M059J (cell line): ENCODE measurements at places on chromosomes 5 and 9.

DNA sequence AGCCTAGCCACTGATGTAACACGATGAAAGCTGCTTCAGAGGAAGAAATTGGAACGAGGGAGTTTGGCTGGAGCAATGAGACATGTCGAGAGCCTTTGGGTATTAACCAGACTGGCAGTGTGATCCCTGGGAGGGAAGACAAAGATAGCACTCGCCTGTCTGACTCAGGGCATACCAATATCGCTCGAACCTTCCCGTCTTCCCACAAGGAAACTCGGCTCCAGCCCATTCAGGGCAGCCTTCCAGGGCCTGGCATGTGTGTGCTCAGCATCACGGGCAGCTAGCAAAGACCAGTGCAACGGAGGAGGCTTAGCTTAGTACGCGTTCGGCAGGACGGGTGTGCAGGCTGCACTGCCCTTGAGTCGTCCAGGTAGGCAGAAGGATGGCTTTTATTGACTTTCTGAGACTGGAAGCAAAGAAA, 356.9 kb upstream of the WWC1 start:
- peak; percentile 97 for DNase-seq

- DNase-seq = no peak
Measured at GRCh38 chr9:137167277-137167746, 2.5 kb downstream of the LRRC26 start.

DNA sequence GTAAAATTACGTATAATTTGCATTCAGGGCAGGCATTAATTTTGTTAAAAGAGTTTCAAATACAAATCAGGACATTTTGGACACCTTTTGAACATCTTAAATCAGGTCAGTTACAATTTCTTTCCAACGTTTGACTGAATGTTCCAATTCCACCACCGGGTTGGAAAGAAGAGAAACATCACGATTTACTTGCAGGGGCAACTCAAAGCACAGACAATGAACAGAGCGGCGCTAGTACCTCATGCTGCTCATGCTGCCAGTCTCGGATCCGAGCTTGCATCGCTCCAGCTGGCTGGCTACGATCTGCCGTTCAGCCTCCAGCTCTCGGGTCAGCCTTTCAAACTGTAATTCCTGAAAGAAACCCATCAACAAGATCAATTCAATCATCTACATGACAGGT, 339.5 kb downstream of the CTNND2 start:
- no peak for DNase-seq

- DNase-seq = no peak
Measured at GRCh38 chr9:136014924-136015633, 53.9 kb upstream of the UBAC1 start.

GRCh38 chr5:125829349-125829748, 593.9 kb upstream of the GRAMD2B start:
- no peak for DNase-seq

GRCh38 chr5:60355181-60355580, 344.8 kb downstream of the DEPDC1B start:
- no peak for DNase-seq

- DNase-seq = peak; percentile 87
Measured at GRCh38 chr9:116501871-116502270, 185.2 kb upstream of the TRIM32 start.

DNA sequence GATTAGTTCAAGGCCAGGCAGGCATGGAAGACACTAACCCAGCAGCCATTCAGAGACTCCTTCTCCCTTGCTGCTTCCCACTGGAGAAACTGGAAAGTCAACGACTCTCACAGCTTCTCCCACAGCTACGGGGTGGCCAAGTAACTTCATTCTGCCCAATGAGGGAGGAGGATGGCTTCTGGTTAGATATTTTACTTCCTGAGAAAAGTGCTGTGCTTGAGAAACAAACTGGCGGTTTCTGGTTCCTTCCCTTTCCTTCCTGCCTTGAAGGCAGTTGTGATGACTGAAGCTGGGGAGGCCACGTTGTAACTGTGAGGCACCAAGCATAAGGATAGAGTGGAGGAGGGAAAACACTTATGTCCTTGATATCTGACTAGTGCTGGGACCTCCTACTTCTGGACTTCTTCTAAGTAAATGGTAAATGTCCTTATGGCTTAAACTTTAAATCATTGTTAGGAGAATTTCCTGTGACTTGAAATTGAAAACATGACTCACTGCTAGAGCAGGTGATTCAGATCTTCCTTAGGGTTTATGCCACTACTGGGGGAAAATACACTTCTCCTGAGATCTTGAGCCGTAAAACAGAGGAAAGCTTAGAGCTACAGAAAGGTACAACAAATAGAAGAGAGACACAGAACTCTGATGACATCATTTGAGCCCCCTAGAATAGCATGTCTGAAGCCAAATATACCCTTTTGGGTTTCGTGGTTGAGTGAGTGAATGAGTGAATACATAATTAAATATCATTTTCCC, 3.1 kb upstream of the GNPDA1 start:
- DNase-seq = peak; percentile 82

GRCh38 chr9:116958881-116959280, 271.8 kb downstream of the TRIM32 start:
- no peak for DNase-seq

GRCh38 chr5:74378464-74378863, 262.1 kb downstream of the ENC1 start:
- no peak for DNase-seq

DNA sequence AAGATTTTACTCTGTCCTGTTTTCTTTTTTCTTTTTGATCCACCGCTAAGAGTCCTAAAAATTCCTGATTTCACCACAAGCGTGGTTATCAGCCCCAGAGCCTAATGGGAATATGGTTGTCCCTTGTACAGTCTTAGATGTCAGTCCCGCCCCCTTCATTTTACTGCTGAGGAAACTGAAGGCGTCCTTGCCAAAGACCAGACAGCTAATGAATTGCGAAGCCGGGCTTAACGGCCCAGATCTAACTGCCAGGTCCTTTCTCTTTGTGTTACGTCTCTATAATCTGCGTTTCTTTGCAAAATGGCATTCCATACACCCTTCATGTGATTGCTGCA, 497 bp downstream of the NSA2 start:
- peak; percentile 50 for DNase-seq

GRCh38 chr5:37375091-37375490, 4.0 kb upstream of the WDR70 start:
- peak; percentile 16 for DNase-seq

DNA sequence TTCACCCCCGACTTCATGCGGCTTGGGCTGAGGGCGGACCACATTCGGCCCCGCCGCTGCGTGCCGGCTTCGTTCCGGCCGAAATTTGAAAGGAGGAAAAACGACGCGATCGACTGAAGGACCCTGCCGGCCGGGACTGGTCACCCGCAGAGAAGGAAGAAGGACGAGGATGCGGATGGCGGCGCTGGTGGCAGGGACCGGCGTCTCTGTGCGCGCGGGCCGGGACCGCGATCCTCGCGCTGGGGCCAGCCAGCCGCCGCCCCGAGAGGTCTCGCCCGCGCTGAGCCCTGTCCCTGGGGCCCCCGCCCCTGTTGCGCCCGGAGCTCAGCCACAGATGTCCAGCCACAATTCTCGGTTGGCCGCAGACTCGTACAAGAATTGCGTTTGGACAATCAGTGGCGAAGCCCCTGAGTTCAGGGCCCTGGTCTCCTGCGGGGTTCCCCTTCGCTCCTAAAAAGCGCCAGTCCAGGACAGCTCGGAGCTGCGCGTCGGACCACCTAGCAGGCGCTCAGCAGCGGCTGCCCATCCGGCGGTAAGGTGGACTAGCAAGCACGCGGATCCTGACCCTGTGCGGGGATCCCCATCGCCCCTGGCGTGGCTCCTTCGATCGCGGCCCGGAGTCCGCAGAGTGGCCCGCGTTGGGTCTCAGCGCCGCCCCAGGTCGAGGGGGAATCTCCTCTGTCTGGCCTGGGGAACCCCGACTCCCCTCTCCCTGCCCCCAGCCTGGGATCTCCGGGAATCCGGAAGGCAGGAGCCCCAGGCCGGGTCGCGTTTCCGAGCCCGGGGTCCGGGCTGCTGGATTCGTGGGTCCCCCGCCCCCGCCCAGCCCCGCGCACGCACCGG, 21.3 kb downstream of the URM1 start:
- DNase-seq = no peak

- DNase-seq = no peak
Measured at GRCh38 chr5:96197347-96197746, 235.7 kb upstream of the ELL2 start.

- DNase-seq = no peak
Measured at GRCh38 chr9:131346559-131346958, 47.3 kb upstream of the PRRC2B start.

DNA sequence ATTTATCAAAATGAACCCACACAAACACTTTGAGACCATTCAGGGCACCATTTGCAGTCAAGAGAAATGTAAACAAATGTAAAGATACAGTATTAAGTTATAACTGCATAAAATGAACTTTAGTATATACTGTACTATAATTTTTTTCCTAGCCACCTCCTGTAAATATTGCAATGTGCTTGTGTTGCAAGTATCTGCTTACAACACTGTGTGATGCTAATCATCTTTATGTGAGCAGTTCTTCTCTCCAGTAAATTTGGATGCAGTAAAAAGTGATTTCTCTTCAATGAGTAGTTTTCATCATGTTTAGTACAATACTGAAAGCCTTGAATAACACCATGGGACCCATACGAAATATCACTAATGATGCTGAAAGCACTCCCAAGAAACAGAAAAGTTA, 9.4 kb downstream of the G3BP1 start:
- DNase-seq = no peak

- DNase-seq = no peak
Measured at GRCh38 chr5:55638051-55638450, 74.1 kb downstream of the SLC38A9 start.

DNA sequence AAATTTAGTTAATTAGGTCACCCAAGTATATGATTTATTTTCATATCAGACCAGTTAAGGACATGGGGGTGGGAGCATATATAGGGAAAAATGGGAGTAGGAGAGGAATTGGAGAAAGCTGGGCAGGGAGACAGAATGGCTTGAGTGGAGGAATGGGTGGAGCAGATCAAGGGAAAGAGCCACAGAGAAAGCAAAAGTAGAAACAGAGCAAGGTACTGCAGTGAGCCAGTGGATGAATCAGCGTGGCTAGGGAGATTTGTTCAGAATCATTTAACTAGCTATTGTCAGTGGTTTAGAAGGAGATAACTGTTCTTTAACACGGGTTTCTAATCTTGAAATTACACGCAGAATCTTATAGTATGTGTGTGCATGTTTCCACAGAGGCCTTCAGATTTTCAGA, 37.4 kb downstream of the SNX24 start:
- peak; percentile 63 for DNase-seq

- no peak for DNase-seq
Measured at GRCh38 chr9:127680846-127681245, 25.9 kb upstream of the CFAP157 start.

DNA sequence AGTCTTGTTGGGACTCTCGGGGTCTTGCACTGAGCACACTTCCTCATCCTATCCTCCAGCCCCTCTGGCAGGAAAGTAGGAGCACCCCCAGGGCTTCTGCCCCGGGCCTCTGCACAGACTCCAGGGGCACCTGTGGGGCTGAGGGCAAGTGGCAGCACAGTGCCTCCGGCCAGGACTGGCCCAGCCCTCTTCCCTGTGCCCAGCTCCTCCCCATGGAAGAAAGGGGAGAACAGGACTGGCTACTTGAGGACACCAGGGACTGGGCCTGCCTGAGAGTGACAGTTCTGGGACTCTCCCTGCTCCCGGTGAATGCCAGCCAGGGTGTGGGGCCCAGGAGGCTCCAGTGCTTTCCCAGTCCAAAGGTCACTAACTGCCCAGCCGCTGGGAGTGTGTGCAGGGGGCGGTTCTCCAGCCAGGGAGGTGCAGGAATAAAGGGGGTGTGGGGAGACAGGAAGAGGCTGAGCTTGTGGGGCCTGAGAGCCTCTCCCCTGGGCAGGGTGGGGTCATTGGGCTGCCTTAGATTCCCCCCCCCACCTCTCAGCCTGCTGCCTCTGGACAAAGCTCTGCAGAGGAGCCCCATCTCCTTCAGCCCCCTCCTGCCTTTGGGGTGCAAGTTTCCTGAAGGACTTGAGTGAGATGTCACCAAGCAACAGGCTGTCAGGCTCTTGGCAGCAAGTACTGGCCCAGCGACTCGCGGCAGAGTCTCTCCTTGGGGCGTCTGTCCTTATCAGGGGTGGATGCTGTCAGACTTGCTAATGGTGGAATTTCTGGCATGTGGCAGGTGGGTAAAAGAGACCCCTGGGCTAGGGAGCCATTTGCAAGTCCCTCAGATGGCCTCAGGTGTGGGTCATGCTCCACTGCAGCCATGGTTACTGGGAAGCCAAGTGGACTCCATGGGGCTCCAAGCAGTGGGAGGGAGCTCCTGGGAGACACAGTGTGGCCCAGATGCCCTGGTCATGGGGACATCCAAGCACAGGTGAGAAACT, 19.1 kb upstream of the JADE2 start:
- DNase-seq = peak; percentile 89

DNA sequence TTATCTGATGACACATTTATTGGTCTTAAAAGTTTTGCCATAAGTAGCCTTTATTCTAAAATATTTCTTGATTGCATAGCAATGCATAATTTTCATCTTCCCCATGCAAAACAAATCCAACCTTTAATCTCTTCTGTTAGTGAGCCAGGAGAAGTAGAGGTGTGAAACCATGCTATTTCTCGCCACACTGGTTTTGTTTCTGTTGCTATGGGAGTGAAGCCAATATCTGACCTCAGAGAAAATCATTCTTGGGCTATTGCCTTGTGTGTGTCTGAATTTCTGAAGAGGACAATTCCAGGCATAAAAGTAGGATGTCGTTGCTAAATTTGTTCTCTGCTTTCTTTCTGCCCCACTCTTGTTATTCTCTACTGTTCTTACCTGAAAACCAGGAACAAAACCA, 183.6 kb downstream of the PTTG1 start:
- DNase-seq = no peak

- DNase-seq = no peak
Measured at GRCh38 chr5:140883373-140883772, 1.4 kb downstream of the PCDHA13 start.

DNA sequence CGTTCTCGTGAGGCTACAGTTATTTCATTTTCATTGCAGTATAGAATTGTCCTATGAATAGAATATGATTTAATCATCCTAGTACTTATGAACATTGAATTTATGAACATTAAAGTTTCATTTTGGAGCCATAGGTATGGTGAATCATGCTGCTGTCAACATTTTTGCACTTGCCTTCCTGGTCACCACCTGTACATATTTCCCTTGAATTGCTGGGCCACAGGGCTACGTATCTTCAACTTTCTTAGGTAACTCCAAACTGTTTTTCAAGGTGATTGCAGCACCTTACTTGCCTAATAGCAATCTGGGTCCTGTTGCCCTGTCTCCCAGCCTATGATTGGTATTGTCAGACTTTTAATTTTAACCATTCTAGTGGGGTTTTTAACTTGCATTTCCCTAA, 6.5 kb upstream of the RNF145 start:
- no peak for DNase-seq

GRCh38 chr9:120733190-120733589, 18.9 kb upstream of the MEGF9 start:
- DNase-seq = peak; percentile 38

DNA sequence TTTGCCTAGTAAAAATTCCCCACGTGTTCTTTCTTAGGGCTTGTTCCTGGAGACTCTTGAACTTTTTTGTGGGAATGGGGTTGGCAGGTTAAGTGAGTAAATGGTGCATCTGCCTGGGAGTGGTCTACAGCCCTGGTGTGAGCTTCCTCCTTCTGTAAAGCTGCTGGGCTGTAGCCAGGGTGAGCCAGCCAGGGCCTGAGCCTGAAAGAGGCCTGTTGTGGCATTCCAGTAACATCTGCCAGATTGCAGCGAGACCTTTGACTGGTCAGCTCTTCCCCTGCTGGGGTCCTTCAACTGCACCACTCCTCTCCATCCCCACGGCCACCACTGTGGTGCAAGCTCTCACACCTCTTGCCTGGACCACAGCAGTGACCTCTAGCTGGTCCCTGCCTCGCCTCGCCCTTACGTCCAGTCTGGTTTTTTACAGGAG, 47.5 kb downstream of the SLC22A5 start:
- no peak for DNase-seq

GRCh38 chr5:33774341-33774740, 117.4 kb downstream of the ADAMTS12 start:
- no peak for DNase-seq
